ENCODE measurements at places on chromosomes 2 and 18.
A peak's percentile ranks its signal among the peaks of the same experiment; 100 is the strongest.

DNA sequence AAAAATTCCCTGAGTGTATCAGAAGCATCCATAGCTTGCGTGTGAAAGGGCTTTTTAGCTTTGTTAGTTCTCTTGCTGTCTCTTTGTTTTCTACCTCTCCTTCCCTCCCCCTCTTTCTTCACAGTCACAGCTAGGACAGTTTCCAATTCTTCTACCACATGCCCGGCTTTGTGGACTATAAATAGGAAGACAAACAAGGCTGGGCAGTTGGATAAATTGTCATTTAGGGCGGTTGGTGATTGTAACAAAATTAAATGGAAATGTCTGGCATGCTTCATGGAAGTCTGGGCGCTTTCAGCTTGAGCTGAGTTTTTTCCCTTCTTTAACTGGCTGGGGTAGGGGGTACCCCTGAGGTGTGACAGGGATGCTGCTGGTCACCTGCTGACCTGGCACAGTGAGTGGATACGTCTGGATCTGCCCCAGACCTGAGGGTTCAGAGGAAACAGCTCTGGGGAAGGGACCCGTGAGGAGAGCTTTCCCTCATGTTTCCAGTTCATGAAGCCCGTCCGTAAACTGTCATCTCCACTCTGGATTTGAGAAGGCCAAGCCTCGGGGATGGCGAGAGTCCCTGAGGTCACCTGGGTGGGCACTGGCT, 29.0 kb upstream of the GIGYF2 start:
- no peak for DNase-seq

GRCh38 chr2:68225119-68225632, 27.2 kb downstream of the PPP3R1 start:
- DNase-seq, result peak; percentile 53

GRCh38 chr2:156125018-156125417, 207.5 kb downstream of the NR4A2 start:
- no peak for DNase-seq

DNA sequence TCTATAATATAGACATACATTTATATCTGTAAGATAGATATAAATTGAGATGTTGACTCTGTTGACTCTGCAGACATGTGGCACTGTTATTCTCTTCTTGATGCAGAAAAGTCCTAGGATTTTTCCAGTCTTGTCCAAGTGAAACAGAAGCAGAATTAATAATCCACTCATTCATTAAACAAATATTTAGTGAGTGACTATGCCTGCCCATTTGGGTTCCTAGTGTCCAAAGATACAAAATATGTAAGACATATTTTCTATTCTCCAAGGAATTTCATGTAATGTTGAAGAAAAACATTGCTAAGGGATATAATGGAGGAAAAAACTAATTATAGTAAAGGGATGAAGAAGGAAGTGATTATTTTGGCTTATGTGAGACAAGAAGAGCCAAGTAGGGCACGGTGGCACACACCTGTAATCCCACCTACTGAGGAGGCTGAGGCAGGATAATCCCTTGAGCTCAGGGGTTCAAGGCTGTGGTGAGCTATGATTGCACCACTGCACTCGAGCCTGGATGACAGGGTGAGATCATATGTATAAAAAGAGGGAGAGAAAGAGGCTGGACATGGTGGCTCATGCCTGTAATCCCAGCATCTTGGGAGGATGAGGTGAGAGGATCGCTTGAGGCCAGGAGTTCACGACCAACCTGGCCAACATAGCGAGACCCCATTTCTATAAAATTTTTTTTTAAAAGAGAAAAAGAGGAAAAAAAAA, 19.9 kb upstream of the PLEKHH2 start:
- DNase-seq, result no peak

Data from RKO (cell line).